ENCODE measurements at places on chromosomes 3 and 15.

GRCh38 chr3:55468251-55468650 is 18.9 kb downstream of the WNT5A start:
- DNase-seq: no peak

DNA sequence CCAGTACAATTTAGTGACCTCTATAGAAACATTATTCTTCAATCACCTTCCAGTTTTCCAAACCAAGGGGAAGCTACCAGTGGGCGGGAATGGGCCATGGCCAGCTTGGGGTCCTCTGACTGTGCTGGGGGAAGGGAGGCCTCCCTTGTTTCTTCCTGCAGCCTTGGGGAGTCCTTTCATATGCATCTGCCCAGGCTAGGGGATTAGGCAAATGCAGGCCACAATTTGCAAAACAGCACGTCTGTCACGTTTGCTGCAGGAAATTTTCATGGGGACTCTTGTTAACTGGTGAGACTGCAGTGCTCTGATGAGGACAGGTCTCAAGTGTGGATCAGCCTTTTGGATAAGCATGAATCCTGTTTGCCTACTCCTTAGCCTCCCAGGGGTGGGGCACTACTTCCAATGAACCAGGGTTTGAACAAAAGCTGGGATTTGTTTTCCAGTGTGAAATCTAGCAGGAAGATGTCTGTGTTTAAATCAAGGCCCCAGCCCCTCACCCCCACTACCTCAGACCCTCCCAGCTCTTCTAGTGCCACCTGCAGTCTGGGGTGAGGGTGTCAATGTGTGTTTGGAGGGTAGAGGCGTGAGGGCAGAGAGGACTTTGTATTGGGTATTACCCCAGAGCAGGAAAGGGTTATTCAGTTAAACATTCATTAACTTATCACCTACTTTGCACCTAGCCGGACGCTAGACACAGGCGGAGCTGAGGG is 219.9 kb downstream of the OPA1 start:
- no peak for DNase-seq

- no peak for DNase-seq
Measured at GRCh38 chr3:181935915-181936314, 224.2 kb downstream of the SOX2 start.

DNA sequence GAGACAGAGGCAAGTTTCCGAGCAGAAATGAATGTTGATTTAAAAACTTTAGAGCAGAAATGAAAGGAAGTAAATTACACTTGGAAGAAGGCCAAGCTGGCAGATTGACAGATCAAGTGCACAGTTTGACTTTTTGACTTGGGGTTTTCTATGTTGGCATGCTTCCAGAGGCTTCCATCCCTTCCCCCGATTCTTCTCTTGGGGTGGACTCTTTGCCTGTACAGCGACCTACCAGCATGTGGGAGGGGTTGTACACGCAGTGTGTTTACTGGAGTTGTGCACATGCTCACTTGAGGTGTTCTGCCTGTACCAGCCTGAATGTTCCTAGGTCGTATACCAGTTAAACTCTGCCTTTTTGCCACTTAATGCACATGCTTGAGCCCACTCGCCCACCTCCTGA is 701.5 kb upstream of the GBE1 start:
- no peak for DNase-seq
